Activated CD4-positive, alpha-beta T cell treated with anti-CD3 and anti-CD28 coated beads, Interleukin-2, amount 50 U/mL, for 48 hours (primary cell): ENCODE measurements at places on chromosomes 4 and X.

- no peak for DNase-seq
Observed at GRCh38 chr4:113996599-113997177, 17.2 kb upstream of the ARSJ start.

DNA sequence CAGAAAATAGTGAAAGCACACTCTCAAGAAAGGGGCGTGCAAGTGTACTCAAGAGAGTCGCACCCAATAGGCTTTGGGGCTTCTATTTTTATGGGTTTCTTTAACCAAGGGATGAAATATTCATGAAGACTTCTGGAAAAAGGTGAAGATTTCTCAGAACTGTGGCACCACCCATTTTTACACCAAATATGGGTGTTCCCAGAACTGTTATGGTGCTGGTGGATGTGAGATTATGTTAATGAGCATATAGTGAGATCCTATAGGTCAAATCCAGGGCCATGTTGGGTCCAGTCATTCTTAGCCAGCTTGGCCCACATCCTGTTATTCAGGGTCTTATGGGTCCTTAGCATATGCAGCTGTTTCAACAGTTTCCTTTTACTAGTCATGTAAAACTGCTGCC lies 61.0 kb upstream of the SMIM10 start:
- no peak for DNase-seq

DNA sequence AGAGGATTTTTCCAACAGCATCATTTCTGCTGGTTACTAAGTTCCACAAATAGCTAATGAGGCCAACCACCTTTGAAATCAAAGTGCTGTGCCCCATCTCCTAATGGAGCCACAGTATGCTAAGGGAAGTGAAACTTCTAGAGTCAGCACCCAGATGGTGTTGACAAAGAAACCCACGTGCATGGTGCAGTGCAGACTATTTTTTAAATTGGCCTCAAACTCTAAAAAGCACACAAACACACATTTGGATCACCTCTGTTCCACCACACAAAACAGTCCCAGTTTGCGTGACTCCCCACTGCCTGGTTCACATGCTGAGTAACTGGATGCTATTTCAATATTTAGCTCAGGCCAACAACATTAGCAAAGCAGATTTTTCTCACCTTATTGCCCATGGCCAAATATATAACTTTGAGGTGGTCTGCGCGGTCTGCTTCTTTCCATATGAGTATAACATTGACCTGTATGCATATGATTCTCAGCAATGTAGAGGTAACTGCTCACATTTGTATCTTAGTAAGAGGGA lies 69.9 kb downstream of the AMELX start:
- DNase-seq = no peak

DNA sequence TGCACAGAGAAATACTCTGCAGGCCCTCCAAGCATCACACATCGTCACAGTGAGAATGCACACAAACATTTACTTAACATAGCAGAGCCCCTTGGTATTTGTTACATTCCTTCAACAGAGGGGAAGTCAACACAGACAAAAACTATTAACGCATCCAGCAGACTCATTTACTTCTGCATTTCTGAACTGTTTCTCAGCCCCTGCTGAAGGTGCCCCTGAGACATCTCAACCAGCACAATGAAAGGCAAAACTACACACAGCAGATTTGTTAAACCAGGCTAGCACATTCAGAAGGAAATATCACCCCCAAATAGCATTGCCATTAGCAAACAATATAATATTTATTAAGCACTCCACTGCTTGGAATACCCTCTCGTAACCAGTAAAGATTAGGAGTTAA lies 367.0 kb downstream of the RAB28 start:
- DNase-seq = no peak

DNA sequence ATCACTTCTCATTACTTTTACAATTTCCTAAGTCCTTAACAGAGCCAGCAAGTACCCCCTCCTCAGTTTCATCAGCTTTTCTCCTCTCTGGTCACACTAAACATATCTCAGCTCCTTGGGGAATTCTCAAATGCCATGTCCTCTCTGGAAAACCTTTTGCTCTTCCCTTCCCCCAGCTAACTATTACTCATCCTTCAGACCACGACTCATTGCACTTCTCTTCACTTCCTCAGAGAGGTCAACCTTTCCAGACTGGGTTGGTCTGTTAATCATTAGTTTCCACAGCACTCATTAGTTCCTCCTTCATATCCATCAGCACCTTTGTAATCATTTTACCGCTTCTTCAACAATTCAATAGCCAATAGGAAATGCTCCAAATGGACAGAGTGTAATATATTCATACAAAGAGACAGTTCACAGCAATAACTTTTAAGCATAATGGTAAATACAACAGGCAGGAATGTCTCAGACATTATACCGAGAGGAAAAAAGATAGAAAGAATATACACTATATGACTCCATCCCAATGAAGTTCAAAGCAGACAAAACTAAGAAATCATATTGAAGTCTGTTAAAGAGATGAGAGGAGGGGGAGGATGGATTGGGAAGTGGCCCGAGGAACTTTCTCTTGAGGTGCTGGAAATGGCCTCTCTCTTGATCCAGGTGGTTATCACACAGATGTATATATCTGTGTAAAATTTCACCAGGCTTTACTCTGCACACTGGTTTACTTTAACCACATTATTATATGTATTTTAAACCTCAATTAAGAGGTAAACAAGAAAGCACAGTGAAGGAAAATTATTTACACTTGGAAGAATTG lies 39.6 kb downstream of the DDX60L start:
- no peak for DNase-seq

DNA sequence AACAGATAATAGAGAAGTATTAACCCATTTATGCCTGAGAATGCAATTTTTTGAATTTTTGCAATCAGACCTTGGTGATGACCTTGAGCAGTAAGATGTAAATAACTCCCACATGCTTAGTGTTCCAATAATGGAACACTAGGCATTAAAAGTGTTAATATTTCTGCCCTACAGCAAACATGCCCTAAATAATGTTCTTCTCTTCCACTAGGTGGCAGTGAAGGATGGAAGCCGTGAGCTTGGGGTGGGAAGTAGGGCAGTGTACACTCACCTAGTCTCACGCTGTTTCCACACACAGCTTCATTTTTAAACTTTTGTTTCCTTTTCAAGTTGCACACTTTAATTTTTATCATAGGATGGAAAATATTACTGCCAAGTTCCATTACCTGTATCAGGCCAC lies 613.1 kb upstream of the HS3ST1 start:
- DNase-seq = no peak

GRCh38 chr4:48082956-48083355 lies 51.1 kb downstream of the TXK start:
- no peak for DNase-seq

- no peak for DNase-seq
Observed at GRCh38 chr4:60117726-60118323, 1082.3 kb upstream of the ADGRL3 start.

GRCh38 chrX:8868070-8868773 lies 67.0 kb upstream of the FAM9A start:
- no peak for DNase-seq

DNA sequence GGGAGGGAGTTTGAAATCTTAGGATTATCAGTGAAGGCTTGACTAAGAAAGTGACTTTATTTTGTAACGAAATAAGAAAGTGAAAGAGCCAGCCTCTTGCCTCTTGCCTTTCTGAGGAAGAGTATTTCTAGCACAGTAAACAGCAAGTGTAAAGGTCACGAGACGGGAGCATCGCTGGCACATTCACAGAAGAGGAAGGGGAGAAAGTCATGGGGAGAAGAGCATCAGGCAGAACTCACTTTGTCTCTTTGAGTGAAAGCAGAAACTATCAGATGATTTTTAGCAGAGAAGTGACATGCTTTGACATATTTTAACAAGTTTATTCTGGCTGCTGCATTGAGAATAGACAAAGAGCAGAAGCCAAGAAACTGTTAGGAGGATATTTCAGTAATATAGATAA lies 313.8 kb downstream of the CAMK2D start:
- peak; percentile 25 for DNase-seq

- peak; percentile 19 for DNase-seq
Observed at GRCh38 chr4:52576326-52576725, 82.8 kb downstream of the USP46 start.

DNA sequence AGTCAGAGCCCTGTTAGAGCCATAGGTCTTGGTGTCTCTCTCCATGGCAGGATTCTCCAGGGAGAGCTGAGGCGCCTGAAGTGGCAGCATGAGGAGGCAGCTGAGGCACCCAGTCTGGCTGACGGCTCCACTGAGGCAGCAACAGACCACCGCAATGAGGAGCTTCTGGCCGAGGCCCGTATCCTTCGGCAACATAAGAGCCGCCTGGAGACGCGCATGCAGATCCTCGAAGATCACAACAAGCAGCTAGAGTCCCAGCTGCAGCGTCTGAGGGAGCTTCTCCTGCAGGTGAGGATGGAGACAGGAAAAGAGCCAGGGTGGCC lies 32.9 kb downstream of the TAF7L start:
- DNase-seq = no peak

GRCh38 chrX:123905332-123905731 lies 45.5 kb downstream of the XIAP start:
- DNase-seq = no peak

- DNase-seq = no peak
Observed at GRCh38 chrX:122856205-122856604, 327.9 kb upstream of the GRIA3 start.

GRCh38 chr4:185722029-185722316 lies 90.0 kb downstream of the SORBS2 start:
- no peak for DNase-seq

DNA sequence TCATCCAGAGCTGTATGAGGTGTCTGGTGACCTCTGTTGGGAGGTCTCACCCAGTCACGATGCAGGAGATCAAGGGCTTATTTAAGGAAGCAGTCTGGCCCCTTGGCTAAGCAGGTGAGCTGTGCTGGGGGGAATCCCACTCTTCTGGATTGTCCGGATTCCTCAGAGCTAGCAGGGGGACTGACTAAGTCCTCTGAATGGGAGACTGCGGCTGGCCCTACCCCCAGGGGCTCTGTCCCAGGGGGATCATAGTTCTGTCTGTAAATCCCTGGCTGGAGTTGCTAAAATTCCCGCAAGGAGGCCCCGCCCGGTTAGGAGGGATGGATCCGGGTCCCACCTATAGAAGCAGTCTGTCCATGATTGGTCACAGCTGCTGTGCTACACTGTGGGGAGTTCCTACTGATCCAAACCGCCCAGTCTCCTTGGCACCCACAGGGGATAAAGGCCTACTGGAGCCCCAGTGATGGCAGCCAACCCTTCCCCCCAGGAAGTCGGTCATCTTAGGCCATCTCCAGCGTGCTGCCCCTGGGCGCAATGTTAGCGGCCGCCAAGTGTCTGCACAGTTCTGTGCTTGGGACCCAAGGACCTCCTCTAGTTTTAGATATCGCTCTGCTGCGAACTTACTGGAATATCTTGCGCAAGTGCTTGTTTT lies 118.2 kb upstream of the KLF8 start:
- DNase-seq = no peak

- no peak for DNase-seq
Observed at GRCh38 chr4:123427951-123428350, 31.4 kb downstream of the SPRY1 start.

GRCh38 chr4:134426821-134427220 lies 225.2 kb upstream of the PABPC4L start:
- no peak for DNase-seq

- DNase-seq = no peak
Observed at GRCh38 chr4:88900432-88900831, 156.6 kb downstream of the FAM13A start.

DNA sequence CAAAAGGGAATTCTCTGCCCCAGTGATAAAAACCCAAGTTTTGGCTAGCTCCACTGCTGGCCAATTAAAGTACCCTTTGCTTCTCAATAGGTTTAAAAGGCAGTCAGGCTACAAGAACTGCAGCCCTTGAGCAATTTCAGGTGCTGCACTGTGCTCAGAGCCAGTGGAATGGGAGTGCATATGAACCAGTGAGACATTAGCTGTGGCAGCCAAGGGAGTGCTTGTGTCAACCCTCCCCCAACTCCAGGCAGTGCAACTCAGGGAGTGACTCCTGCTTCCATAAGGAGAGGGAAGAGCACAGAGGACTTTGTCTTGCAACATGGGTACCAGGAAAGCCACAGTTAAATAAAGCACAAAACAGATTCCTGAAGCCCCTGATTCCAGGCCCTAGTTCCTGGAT lies 61.6 kb upstream of the VAMP7 start:
- DNase-seq = no peak

GRCh38 chrX:63561425-63561824 lies 210.3 kb upstream of the SPIN4 start:
- DNase-seq = no peak

DNA sequence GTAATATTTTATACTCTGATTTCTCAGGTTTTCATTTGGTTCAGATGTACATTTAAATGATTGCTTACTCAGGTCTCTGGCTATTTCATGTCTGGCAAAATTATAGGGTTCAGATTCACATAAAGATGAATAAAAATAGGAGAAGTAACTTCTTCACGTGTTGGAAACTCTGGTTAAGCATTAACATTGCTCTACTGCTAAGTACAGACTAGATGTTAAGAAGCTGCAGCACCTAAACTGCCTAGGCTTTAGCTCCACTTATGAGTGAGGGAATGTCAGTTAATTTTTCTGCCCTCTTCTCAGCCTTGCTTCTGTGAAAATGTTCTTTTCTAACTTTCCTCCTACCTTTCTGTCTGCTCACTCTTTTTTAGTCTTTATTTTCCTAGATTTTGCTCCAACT lies 361.2 kb downstream of the ARAP2 start:
- no peak for DNase-seq

- DNase-seq = no peak
Observed at GRCh38 chr4:165058666-165059065, 5.0 kb downstream of the TRIM75 start.
